ENCODE measurements at places on chromosomes 3 and 15.

DNA sequence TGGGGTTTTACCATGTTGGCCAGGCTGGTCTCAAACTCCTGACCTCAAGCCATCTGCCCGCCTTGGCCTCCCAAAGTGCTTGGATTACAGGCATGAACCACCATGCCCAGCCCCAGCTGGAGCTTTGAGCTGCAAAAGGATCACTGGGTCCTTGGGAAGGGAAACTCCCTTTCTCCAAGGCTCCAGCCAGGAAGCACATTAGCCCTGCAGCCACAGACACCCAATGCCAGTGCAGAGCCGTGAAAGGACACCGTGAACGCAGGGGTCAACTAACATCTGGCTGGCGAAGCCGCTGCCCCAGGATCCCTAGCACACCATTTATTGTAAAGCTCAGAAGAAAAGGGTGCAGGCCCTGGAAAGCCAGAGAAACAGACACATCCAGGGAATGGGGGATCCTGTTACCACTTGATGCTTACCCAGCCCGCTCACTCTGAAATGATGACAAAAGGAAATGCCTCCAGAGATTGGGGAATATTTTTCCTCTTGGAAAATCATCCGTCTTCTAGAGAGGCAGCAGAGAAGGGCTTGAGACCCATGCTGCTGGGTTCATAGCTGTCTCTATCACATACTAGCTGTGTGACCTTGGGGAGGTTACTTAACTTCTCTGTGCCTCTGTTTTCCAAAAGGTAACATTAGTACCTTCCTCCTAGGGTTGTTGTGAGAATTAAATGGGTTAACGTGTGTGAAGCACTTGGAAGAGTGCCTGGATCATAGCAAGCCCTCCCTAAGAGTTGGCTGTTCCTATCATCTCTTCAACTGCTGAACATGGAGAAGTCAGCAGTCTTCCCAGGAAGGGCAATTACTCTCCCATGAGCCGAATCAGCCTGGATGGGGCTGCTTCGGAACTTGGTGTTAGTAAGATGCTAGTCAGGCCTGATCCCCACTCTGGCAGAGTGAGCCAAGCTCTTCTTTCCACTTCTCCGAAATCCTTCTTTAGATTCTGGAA is 40.8 kb downstream of the LMCD1 start:
- DNase-seq: no peak

GRCh38 chr3:14143271-14144225 is 18.7 kb downstream of the TMEM43 start:
- no peak for DNase-seq

- DNase-seq: no peak
Measured at GRCh38 chr3:88019024-88019423, 39.8 kb downstream of the CGGBP1 start.

- DNase-seq: no peak
Measured at GRCh38 chr15:82021992-82022391, 23.8 kb downstream of the MEX3B start.

- DNase-seq: no peak
Measured at GRCh38 chr15:58190419-58190818, 52.2 kb downstream of the AQP9 start.

GRCh38 chr15:33871980-33872379 is 96.3 kb upstream of the CHRM5 start:
- no peak for DNase-seq

- DNase-seq: no peak
Measured at GRCh38 chr3:47916201-47916600, 100.0 kb downstream of the MAP4 start.

DNA sequence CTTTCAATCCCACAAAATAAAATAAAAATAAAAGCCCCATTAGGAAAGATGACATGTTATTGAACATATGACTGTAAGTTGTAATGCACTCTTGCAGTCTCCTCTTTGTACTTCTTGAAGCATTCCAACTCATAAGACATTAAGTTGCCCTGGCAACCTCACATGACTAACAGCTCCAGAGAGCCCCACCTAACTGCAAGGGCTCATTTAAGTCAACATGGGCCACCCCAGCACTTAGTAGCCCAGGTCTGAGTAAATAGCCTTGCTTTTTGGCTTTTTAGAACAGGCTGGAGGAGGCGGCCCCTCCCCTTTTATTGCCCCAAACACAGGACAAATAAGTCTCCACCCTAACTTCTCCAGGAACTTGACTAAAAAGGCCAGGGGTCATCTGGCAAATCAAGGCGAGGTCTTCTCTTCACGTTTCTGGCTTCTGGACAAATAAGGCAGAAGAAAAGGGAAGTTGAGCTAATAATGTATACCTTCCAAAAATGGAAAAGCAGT is 135.1 kb downstream of the TMCO5A start:
- DNase-seq: peak; percentile 33

- DNase-seq: peak; percentile 69
Measured at GRCh38 chr3:56998076-56998529, 62.4 kb upstream of the SPATA12 start.

DNA sequence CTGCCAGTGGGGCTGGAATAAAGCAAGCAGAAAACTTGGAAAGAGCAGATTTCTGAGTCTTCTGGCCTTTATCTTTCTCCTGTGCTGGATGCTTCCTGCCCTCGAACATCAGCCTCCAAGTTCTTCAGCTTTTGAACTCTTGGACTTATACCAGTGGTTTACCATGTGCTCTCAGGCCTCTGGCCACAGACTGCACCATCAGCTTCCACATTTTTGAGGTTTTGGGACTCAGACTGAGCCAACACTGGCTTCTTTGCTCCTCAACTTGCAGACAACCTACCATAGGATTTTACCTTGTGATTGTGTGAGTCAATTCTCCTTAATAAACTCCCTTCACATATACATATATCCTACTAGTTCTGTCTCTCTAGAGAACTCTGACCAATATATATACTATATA is 706.6 kb downstream of the NR2F2 start:
- no peak for DNase-seq

- no peak for DNase-seq
Measured at GRCh38 chr15:33113666-33114373, 80.7 kb downstream of the FMN1 start.

GRCh38 chr3:138569090-138569489 is 25.0 kb downstream of the CEP70 start:
- no peak for DNase-seq

DNA sequence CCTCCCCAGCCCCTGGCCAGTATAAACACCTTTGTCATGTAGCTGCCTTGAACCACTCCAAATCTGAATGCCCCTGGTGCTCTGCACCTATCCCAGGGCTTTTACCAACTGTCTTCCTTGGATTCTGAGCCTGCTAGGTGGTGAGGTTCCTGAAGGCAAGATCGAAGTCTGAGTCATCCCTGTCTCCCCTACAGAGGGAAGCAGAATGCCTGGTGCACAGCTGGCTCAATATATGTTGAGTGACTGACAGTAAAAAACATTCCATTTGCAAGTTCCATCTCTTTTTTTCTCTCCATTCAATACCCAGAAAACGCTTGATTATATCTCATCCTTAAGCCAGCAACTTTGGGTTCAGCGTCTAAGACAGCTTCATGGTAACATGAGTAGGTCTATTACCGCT is 24.7 kb downstream of the SLC24A1 start:
- no peak for DNase-seq

DNA sequence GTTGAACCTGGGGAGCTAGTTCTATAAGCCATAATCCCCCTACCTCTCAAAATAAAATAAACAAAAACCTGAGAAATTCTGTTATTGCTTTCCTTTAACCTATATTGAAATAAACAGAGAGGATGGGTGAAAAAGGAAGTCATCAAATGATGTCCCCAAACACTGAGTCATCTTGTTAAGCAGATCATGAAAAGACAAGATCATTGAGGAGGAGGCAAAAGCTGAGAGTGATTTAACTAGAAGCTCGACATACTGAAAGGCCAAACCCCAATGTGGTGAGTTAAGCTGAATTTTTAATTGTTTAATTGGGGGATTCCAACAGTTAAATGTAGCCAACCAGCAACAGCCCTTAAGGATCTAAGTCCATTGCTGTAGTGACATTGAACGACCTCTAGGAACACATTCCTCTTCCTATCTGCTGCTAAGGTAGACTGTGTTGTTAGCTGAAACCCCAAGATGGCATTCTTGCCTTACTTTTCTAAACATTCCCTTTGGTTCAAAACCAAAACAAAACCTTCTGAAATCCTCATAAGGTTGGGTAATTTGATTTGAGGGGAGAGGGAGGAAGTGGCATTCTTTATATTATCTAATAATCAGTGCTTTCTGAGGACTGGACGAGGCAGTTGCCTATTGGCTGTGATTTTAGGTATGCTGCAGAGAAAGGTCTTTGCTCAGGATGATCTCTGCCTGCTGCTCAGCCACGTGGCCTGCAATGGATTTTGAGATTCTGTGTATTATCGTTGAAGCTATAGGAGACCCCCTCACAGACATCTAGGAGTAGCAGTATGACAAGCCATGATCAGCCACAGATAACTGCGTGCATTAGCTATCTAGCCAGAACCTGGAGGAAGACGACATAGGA is 62.7 kb upstream of the BNIP2 start:
- DNase-seq: peak; percentile 24

DNA sequence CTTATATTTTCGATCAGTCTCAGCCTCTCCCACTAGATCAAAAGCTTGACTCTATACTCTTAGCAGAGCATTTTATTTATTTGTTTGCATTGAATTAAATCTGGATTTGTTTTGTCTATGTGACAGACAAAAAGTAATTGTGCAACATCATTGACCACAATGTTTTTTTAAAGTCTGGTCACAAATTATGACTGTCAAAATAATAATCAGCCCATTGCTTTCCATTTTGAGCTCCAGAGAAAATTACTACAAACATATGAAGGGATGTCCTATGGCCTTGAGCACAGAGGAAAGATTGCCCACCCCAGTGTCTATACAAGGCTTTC is 82.3 kb downstream of the FSIP1 start:
- DNase-seq: no peak

DNA sequence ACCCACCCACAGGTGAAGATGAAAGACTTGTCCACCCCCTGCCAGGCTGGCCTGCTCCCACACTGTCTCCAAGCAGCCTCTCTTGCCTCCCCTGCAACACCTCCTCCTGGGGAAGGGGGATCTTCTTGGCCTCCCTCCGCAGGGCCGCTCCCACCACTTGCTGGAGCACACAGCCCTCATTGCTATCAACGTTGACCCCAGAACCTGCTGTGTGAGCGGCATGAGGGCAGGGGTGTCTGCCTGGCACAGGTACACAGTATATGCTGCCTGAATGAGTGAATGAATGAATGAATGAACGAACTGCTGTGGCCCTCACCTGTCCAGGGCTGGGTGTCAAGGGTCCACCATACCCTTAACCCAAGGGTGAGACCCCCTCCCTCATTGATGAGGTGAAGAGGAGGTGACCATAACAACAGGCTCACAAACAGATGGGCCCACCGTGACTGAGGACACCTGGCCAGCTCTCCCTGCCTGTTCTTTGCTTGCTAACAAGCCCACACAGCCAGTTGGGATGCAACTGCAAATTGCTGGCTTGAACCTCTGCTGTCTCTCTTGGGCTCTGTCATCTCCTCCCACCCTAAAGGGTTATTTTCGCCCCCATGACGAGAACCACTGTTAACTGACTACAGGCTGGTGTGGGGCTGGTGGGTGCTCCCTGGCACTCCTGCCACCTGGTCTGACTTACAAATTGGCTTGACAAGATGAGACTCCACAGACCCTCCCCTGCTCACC is 22.5 kb downstream of the SLC41A3 start:
- no peak for DNase-seq

DNA sequence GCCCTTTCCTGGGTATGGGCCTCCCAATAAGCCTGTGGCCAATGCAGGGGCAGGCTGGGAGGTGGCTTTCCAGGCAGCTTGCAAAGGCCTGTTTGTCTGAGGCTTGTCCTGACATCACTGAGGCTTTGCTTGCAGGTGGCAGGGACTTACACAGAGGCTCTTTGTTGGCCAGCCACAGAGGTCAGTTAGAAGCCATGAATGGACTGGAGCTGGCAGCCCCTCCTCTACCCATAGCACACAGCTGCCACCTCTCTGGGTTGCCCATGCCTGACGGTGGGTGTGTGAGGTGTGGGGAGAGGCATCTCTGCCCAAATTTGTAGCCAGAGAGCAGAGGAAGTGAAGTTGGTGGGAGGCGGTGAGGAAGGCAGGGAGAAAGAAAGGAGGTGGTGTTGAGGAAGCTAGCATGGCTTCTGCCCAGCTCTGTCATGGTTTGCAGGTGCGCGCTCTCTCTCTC is 17.1 kb downstream of the LIMD1 start:
- peak; percentile 93 for DNase-seq

DNA sequence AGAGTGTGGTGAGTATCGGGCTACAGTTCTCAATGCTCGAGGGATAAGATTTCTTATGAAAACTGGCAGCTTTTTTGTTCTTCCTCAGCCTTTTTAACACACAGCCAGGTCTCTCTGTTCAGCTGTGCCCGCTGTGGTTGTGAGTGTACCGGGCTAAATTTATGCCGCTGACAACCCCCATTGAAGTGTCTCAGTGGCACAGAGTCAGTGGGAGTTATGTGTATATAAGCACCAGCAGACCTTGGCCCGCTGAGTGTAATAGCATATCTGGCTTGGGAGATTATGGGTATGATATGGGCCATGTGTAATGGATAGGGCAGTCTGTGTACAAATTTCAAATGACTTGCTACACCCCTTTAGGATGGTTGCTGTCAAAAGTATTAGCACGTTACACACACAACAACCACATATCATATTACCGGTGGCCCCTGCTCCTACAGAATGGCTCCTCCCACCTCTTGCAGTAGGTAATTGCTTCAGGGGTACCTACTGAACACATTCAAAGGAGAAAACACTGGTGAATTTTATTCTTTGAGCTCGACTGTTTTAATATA is 26.9 kb upstream of the NR2F2 start:
- no peak for DNase-seq

DNA sequence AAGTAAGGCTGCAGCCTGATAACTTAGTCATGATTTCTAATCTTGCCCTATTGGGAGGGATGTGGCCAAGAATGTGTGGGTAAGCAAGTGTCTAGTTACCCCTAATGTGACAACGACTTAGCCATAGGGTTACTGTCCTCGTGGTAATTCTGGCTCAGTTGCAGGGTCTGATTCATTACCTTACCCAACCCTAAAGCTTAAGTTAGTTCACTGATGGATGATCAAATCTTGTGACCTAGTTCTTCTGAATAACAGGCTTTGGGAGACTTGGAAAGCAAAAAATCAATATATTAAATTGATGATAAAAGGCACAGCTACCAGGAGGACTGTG is 1.6 kb upstream of the INTS14 start:
- DNase-seq: no peak

DNA sequence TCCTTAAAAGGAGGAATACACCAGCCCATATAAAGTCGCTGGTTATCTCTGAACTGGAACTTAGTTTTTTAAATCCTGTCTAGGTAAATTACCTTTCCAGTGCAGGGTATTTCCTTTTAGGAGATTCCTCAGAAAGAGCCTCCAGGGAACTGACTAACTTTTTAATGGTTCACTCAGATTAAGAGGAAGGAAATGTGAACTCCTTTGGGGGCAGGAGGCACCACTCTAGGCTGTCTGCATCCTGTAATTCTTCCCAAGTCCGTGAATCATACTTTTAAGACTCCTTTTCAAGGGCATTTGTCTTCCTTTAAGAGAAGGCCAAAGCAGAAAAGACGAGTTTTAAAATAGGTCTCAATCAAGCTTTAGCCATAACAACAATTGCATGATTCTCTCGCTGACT is 871.2 kb upstream of the NR2F2 start:
- no peak for DNase-seq

DNA sequence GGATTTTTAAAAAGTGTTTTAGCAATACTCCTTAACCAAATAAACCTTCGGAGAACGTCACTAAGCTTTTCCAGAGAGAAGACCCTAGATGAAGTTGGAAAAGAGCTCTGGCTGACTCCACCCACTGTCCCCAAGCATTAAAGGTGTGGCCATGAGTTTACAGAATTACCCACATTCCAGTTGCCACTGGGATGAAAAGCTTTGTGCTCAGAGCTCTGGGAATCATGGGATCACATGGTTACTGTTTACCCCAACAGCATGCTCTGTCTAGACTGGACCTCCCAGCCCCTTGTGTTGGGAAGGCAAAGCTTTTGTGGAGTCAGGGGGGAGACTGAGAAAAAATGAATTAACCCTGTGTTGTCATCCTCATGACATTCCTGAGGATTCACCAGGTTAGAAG is 55.3 kb downstream of the CCK start:
- no peak for DNase-seq
